ENCODE measurements at places on chromosomes 13 and 19.

DNA sequence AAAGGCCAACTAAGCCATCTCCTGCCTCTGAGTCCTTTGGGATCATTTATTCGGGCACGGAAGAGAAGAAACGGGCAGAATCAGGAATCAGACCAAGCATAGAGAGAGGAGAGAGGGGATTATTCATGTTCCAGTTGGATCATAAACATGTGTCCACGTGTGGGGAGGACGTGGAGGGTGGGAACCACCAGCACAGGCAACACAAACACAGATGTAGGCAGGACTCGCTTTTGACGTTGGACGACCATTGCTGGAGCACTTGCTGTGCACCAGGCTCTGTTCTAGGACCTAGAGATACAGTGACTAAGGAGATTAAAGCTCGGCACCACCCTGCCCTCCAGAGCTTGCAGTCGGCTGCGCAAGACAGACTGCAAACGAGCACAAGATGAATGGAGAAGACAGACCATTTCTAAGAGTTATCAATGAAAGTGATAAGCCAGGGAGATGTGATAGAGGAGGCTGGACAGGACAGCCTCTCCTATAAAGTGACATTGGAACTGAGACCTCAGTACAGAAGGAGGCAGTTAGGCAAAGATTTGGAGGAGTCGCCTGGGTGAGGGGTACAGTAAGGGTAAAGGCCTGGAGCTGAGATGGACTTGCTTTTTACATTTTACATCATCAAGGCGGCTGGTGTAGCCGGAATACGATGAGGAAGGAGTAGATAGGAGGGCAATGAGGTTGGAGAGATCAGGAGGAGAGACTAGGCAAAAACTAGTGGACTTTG, 716 bp downstream of the SH2D3A start:
- no peak for DNase-seq

DNA sequence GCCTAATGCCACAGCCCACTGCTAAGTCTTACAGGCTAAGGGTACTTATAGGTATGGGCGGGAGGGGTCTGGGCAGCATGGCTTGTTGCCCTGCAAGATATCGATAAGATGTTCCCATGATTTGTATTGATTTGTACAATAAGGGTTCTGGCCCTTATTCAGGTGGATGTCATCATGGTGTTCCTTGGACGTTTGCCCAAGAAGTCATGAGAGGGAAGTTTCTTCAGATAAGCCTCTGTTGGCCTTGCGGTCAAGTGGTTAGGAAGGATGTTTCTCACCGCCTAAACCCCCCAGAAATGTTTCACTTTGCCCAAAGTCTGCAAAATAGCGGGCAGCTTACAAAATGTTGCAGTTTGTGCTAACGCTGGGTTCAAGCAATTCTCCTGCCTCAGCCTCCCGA, 7.3 kb downstream of the PARP4 start:
- DNase-seq, result no peak

- DNase-seq, result no peak
Observed at GRCh38 chr19:6021878-6022569, 44.1 kb upstream of the RANBP3 start.

GRCh38 chr19:2726904-2727639, 5.9 kb upstream of the DIRAS1 start:
- no peak for DNase-seq

DNA sequence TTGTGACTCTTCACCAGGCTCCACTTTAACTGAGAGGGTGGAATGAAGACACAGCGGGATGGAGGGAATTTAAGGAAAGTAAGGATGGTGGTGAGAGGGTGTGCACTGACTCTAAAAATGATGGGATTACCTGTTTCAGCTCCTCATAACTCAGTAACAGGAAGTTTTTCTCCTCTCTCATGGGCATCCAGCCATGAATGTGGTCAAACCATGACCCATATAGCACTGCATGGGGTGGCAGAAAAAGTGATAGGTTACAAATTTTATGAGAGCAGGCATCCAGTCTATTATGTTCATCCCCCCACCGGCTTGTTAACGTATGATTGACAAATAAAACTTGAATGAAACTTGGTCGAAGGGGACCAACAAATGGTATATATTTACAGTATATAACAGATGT, 7.2 kb downstream of the SULT2A1 start:
- DNase-seq, result no peak

GRCh38 chr19:44645407-44646048, 1.8 kb downstream of the PVR start:
- DNase-seq, result no peak

DNA sequence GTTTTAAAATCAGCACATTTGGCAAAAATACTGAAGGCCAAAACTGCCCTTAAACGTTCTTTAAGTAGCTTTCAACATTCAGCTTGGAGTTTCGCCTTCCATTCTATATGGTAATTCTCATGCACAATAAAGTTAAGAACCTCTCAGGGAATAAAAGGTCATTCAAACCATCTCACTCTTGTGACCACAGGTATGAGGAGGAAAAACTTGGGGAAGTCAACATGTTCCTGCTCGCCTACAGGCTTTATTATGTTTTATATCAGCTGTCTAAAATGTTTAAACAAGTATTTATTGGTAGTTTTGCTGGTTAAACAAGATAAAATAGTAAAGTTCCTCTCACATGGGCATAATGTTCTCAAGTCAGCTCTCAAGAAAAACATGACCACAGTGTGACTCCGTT, 19.9 kb upstream of the TM9SF2 start:
- no peak for DNase-seq

GRCh38 chr13:45863709-45864590, 12.4 kb upstream of the SIAH3 start:
- DNase-seq, result no peak

DNA sequence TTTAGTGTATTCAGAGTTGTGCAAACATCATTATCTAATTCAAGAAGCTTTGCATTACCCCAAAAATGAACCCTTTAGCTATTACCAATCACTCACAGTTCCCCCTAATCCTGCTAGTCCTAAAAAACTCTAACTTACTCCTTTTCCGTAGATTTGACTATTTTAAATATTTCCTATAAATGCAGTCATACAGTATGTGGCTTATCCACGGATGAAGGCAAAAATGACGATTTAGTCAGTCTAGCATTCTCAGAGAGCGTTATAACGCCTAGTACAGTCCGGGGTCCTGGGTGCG, 587 bp upstream of the ZNF383 start:
- no peak for DNase-seq

GRCh38 chr13:98761126-98761985, 8.9 kb upstream of the SLC15A1 start:
- no peak for DNase-seq

DNA sequence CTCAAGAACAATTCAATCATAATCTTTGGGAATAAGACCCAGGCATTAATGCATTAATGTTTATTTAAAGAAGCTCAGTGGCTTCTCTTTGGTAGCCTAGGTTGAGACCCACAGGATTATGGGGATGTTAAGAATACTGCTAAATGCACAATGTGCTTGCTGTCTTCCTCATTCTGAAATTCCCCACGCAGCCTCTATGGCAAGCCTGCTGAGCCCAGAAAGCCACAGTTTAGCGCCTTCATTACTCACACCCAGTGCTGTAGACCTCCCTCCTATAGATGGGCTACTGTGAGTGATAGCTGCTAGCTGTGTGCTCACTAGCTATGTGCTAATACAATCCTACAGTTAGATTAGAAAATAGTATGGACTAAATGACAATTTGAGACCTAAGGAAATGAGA, 90.6 kb downstream of the TNFSF13B start:
- no peak for DNase-seq

DNA sequence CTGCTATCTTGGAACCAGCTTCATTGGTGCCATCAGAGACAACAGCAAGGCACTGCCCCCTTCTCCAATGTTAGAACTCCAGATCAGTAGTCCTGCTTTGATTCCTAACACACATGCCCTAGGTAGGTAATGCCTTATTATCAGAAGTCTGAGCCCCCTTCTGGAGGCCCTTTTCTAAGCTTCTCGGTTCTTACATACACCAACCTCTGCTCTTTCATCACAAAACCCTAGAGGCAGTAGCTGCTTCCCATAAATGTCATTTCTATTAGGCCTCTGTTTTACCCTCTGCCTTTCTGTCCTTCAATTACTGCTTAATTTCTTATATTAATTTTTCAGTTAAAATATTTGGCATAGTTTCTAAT, 65.3 kb upstream of the KLHL1 start:
- DNase-seq, result no peak

DNA sequence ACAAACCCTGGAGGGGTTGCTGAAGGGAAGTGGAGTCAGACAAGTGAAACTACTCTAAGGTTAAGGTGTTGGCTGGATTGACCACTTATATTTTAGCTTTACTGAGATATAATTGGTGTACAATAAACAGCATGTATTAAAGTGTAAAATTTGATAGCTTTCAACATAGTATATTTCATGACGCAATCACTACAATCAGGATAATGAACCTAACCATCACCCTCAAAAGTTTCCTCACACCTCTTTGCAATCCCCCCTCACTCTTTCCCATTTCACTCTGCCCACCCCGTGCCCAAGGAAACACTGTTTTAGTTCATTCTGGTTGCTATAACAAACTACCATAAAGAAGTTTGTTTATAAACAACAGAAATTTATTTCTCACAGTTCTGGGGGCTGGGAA, 508.0 kb downstream of the FGF9 start:
- no peak for DNase-seq

DNA sequence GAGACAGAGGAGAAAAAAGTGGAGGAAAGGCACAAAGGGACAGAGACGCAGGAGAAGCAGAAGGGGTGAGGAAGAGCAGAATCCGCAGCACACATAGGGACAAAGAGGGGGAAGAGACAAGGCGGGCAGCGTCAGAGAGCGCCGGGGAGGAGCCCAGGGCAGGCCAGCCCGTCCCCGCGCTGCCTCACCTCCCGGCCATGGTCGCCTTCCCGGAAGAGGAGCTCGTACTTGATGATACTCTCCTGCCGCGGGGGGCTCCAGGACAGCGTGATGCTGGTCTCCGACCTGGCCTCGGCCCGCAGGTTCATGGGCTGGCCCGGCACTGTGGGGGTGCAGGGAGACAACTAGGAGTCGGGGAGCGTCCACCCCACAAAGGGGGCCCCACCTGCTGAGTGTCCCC, 100.6 kb downstream of the PTPRS start:
- DNase-seq, result no peak

GRCh38 chr19:17790059-17790780, 4.7 kb upstream of the B3GNT3 start:
- DNase-seq, result no peak

- no peak for DNase-seq
Observed at GRCh38 chr19:43754253-43754502, 584 bp downstream of the SMG9 start.

DNA sequence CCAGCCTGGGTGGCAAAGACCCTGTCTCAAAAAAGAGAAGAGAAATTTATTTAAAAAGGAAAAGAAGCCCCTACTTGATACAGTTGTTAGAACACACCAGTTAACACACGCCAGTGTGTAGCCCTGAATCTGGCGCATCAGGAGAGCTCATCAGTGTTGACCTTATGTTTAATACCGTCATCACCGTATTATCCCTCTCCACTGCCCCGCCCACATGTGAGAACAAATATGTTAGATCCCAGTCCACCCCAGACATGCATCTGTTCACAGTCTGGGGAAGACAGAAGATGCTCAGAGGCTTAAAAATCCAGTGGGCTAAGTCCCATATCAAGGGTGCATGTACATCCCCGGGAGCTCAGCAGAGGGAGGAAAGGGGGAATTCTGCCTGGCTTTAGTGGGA, 155.2 kb downstream of the DPF1 start:
- no peak for DNase-seq

- DNase-seq, result no peak
Observed at GRCh38 chr19:41845051-41845590, 279 bp downstream of the DMRTC2 start.

DNA sequence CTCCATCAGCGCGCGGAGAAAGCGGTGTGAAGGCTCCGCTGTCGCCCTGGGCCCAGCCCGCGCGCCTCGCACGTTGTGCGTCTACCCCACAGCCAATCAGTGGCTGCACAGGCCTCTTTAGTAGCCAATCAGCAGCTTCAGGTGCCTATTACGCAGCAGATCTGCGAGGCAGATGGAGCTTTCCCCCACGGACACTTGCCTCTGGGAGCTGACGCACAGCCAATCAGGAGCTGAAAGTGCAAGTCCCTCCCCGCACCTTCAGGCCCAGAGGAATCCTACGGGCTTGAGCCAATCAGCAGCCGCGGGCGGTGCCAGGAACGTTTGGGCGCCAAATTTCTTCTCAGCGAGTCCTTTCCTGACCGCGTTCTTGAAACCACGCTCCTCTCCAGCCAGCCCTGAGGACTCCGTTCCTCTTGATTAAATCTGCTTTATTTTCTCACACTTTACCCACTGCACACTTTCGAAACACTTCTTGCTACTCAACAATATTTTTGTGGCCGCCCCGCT, 39.9 kb downstream of the SIGLEC7 start:
- DNase-seq, result peak; percentile 54

DNA sequence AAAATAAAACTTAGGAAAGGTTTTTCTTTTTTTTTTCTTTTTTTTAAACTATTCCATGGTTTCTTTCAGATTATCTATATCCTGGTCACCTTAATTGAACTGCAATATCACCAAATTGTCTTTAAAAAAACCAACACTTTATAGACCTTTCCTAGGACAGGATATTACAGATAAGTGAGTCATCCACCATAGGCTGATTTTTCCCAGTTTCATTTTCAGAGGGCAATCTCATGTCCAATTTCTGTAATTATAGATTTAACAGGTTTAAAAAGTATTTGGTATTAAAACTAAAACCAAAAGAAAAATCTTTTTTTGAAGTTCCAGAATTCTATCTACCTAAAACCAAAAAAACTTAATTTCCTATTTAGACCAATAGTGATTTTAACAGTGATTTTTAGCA, 13.2 kb downstream of the SPART start:
- no peak for DNase-seq

- DNase-seq, result no peak
Observed at GRCh38 chr19:58531034-58531840, 11.6 kb upstream of the ZBTB45 start.

GRCh38 chr19:46218160-46218559, 11.4 kb upstream of the IGFL1 start:
- DNase-seq, result no peak

- DNase-seq, result no peak
Observed at GRCh38 chr13:75812751-75813181, 176.6 kb downstream of the LMO7 start.

- no peak for DNase-seq
Observed at GRCh38 chr13:75050419-75051046, 431.4 kb downstream of the TBC1D4 start.

GRCh38 chr13:59837101-59837500, 326.6 kb downstream of the DIAPH3 start:
- no peak for DNase-seq

GRCh38 chr13:77172650-77173049, 145.7 kb upstream of the FBXL3 start:
- DNase-seq, result no peak

DNA sequence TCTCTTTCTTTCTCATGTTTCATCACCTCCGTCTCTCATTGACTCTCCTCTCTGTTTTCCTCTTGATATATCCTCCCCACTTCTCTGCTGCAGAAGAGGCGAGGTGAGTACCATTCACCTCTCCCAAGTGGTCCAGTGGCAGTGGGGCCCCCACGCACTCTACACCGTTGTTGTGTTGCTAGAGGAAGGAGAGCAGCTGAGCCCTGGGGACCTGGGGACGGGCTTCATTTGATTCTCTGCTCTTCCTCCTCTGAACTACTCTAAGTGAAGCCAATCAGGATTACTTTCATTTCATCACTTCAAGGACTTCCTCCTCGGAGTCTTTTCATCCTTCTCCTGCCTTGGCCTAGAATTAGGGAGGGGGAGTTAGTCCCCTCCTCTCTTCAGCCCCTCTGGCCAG, 64.6 kb downstream of the CCNE1 start:
- no peak for DNase-seq

- no peak for DNase-seq
Observed at GRCh38 chr19:2783781-2784145, 690 bp upstream of the SGTA start.

- no peak for DNase-seq
Observed at GRCh38 chr19:33503030-33503429, 18.6 kb downstream of the PEPD start.

Data from cerebellar nuclear complex (tissue), 1 donor.